ENCODE measurements at places on chromosomes 11 and 22.
A peak's percentile ranks its signal among the peaks of the same experiment; 100 is the strongest.

- DNase-seq = no peak
These were observed 37.8 kb downstream of the GALNT18 start for GRCh38 chr11:11583801-11584529.

GRCh38 chr11:89235083-89235482 lies 57.4 kb downstream of the TYR start:
- DNase-seq = no peak

GRCh38 chr11:35180317-35181233 lies 41.6 kb downstream of the CD44 start:
- DNase-seq = no peak

GRCh38 chr11:63911440-63911839 lies 5.5 kb downstream of the RCOR2 start:
- no peak for DNase-seq

GRCh38 chr22:44775862-44776261 lies 23.5 kb downstream of the ARHGAP8 start:
- DNase-seq = no peak

DNA sequence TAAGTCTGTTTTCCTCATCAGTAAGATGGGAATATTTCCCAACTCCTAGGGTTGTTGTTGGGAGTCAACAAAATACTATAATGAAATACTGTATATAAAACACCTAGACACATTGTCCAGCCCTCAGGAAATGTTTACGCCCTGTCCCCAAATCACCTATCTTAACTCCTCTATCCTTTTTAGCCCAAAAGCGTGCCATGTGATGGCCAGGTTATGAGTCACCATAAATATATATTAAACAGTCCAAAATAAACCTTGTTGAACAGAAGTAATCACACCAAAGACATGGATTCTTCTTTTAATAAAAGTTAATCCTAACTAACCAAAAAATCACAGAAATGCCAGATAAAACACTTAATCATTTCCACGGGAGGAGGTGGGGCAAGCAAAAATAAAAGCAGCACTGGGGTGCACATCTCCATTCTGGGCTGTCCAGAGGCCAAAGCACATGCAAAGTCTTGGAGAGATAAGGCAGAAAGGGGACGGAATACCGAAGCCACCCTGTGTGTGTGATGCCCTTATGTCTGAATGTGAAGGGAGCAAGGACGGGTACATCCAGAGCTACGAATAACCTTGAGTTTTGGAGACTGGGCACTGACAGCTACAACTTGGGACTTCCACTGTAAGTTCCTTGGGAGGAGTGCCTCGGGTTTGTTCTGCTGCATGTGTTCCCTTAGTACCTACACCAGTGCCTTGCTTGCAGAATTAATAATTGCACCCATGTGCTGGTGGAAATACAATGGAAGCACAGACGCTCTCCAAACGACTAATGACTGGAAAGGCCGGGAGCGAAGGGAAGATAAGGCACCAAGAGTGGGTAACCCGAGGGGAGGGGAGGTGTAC lies 1.1 kb downstream of the OSBP start:
- DNase-seq = no peak

GRCh38 chr11:72326151-72326848 lies 82.3 kb upstream of the PHOX2A start:
- DNase-seq = no peak

DNA sequence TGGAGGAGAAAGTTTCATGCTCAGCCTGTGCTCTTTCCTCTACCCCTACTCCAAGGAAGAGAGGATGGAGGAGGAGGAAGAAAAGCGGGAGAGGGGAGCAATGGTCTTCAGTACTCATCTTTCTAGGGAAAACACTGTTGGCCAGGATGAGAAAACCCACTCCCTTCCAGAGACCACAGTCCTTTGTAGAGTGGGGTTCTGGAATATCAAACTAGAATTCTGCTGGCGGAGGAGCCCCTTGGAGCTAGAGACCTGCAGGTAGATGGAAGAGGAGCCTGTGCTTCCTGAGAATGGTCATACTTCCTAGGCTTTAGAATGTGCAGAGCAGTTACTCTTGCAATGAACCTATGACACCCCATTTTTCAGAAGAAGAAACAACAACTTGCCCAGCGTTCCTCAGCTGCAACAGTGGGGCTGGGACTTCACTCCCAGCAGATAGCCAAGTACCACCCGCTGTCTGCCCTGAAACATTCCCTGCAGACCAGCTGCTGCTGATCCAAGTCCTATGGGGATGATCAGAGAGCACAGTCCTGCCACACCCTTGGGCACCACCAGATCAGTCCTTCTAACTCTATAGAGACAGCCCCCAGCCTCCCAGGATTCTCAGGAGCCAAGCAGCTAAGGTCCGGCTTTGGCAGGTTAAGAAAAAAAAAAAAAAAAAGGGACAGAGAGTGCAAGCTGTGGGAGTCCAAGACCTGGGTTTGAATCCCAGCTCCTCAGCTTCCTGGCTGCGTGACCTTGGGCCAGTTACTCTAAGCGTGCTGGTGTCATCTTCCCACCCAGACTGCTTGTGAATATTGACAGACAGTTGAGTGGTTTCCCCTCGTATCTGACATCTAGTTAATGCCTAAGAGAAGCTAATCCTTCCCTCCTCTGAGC lies 664 bp downstream of the PTGDR2 start:
- no peak for DNase-seq

- no peak for DNase-seq
These were observed 72.9 kb downstream of the TMEM135 start for GRCh38 chr11:87110443-87111131.

GRCh38 chr22:43152357-43153071 lies 1.2 kb downstream of the TSPO start:
- DNase-seq = peak; percentile 83

DNA sequence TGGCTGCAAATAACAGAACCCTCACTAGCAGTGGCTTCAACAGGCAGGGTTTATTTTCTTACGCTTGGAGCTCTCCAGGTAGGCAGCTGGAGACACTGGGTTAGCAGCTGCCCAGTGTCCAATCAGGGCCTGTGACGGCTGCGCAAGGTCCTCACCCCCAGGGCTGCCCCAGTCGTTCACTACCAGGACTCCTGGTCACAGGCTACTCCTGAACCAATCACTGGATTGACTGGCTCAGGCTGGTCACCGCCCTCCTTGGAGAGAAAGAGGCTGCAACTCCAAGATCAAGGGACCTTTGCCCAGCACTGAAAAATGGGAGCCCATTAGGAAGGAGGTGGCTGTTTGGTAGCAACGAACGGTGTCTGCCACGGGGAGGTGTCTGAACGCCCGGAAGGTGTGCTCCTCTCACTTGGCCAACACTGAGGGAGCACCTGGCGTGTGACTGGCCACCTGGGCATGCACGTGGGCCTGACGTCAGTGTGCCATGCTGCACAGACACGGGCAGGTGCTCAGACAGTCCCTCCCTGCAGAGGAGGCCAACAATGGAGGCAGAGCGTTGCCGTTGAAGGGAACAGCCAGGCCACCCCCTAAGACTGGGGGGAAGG lies 5.1 kb downstream of the ARSA start:
- DNase-seq = no peak

DNA sequence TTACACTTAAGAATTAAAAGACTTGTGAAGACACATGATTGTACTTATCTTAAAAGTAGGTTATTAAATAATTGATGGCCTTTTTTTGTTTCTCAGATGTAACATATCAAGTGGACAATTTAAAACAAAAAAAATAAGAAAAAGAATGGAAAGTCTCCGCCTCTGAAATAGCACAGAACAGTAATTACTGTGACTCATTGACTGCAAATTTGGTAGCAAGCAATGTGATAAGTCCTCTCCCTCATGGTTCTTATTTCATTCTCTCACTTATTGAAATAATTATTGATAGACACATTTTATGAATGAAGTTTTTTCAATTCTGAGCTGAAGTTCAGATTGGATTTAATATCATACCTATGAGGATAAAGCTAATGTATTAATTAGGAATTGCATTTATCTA lies 717.9 kb upstream of the LUZP2 start:
- no peak for DNase-seq

DNA sequence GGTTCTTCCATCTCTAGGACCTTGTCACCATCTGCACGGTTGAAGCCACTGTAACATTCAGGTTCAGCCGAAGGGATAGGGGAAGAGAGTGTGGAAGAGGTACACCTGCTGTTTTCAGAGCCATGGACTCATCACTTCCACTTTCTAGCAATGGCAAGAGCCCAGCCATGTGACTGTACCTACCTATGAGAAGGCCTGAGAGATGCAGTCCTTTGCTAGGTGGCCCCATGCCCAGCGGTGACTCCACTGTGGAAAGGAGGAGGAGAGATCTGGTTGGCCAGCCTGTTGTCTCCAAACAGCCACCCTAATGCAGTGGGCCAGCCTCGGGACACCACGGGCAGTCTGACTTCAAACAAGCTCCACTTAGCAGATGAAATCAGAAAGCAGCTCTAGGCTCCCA lies 16.0 kb downstream of the RASD2 start:
- DNase-seq = no peak

DNA sequence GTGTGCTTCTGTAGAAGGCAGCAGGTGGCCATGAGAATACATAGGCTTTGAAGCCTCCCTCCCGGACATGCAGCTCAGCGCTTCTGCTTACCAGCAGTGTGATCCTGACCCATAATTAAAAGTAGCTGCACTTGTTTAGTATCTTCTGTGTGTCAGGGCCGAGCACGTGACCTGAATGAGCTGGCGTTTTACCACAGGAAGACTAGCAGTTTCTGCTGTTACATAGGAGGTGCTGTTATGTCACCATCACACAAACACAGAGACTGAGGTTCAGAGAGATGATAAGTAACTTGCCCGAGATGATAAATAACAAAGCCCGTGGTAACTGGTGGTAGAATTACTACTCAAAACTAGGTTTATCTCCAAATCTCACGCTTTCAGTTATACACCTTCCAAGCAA lies 329.5 kb downstream of the OPCML start:
- DNase-seq = no peak

- no peak for DNase-seq
These were observed 41.4 kb downstream of the RIC3 start for GRCh38 chr11:8127447-8127846.

GRCh38 chr11:128305588-128305987 lies 281.8 kb downstream of the ETS1 start:
- DNase-seq = no peak

- no peak for DNase-seq
These were observed 279.3 kb downstream of the CASP12 start for GRCh38 chr11:104618954-104619353.

- no peak for DNase-seq
These were observed 42.1 kb downstream of the CLMP start for GRCh38 chr11:123152951-123153350.

GRCh38 chr11:11344045-11344444 lies 9.0 kb downstream of the CSNK2A3 start:
- DNase-seq = no peak

- DNase-seq = peak; percentile 41
These were observed 60.5 kb downstream of the CD82 start for GRCh38 chr11:44625759-44626523.

DNA sequence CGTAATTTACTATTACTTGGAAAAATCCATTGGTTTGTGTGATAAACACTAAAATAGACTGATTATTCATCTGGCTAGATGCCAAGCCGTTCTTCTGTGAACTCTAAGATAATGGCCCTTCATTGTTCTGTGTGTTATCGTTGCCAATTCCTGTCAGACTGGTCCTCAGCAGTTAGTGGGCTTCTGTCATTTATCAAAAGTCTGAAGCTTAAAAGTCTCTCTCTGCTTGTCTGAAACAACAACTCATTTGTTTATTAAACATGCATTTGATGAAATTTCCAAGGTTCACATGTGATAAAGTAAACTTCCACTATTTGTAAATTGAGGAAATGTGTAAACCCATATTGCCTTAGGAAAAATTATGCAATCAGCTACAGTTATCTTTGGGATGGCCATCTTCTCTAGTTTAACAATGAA lies 21.1 kb upstream of the RDX start:
- DNase-seq = no peak

DNA sequence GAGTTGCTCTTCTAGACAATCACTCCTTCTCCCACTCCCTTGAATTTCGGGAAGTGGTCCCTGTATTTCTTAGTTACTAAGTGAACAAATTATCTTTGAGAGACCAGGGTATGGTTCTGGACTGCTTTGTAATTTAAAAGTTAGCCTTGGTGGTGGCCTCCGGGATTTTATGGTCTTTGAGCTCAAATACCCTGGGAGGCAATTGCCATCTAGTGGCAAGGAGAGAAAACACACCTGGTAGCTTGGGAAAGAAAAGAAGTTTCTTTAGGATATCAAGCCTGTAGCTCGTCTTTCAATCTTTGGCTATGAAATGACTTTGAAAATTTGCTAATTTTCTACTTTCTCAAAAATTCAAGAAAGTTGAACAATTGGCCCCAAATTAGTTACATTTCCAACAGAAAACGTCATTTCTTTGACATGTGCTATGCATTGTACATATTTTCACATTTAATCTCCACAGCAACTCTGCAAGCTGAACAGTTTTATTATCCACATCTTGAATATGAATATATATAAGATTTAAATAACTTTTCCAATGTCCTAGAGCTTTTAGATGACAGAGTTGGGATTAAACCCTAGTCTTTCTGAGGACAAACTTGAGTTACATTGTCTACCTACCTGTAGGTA lies 39.1 kb downstream of the MMP27 start:
- no peak for DNase-seq

DNA sequence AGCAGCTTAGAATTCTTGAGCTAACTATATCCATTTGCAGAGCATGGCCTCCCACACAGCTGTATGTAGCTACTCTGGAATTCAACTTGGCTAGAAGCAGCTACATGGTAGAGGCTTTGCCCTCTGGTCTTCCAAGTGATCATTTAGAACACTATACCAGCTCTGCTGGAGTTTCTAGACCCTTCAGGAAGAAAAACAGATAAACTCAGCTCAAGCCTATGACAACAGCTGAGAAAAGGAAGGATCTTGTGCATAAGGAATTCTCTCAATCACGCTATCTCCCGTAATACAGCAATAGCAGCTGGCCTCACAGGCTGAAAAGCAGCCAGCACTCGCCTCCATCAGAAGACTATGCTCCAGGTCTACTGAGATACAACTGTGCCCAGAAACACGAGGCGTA lies 50.6 kb upstream of the APOA1 start:
- no peak for DNase-seq

- no peak for DNase-seq
These were observed 253.2 kb downstream of the ST3GAL4 start for GRCh38 chr11:126608658-126609057.

- DNase-seq = no peak
These were observed 22.3 kb downstream of the APOL5 start for GRCh38 chr22:35739931-35740380.

- no peak for DNase-seq
These were observed 77.6 kb upstream of the SESN3 start for GRCh38 chr11:95308512-95309035.

DNA sequence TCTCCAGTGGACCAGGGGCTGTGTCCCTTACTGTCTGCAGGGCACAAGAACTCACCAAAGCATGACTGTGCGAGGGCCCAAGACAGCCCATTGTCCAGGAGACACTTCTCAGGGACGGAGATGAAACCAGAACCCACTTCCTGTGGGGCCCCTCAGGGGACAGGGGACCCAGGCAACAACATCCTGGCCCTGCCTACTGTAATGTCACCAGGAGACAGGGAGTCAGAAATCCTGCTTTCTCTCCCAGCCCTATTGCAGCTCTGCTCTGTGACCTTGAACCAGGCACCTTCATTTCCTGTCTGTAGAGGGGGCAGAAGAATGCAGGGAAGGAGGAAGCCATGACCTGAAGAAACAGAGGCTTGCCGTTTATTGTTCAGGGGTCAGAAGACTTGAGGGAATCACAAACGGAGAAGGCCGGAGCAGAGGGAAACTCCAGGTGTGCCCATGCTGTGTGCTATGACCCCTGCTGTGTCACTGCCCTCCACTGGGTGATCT lies 98.0 kb downstream of the NAT10 start:
- DNase-seq = no peak

GRCh38 chr11:110187731-110188130 lies 94.5 kb downstream of the ZC3H12C start:
- no peak for DNase-seq

- DNase-seq = no peak
These were observed 16.1 kb upstream of the EXPH5 start for GRCh38 chr11:108609682-108610081.

Data from left forelimb (tissue), 1 donor.